ENCODE measurements at places on chromosomes 12 and 14. TPM values are rescaled to one million over a fixed set of nuclear protein-coding genes. Genes with fewer than 3 reads are reported as not detected.

Gene ETFBKMT
- 2.8 TPM for polyA plus RNA-seq

Gene KCNC2
- polyA plus RNA-seq, result not detected

Gene RGS6
- 6.2 TPM for polyA plus RNA-seq

Gene KLRC1
- polyA plus RNA-seq, result 0.10 TPM

Gene APOLD1
- polyA plus RNA-seq, result 7.1 TPM

Gene TMEM30B
- polyA plus RNA-seq, result 0.11 TPM

Gene RNASE7
- polyA plus RNA-seq, result not detected

Gene INTS13
- 24.8 TPM for polyA plus RNA-seq

Gene DCN
- polyA plus RNA-seq, result 238 TPM

Gene TAS2R50
- 0.10 TPM for polyA plus RNA-seq

Gene KRT85
- polyA plus RNA-seq, result not detected

Gene FGF6
- not detected for polyA plus RNA-seq

Gene LMO3
- polyA plus RNA-seq, result 0.84 TPM

Gene GMPR2
- 28.1 TPM for polyA plus RNA-seq

Gene SLC4A8
- polyA plus RNA-seq, result 0.07 TPM

Gene MLF2
- polyA plus RNA-seq, result 136 TPM

Gene DHRS2
- polyA plus RNA-seq, result 0.04 TPM

Gene KRT6B
- polyA plus RNA-seq, result not detected

Gene KRT75
- not detected for polyA plus RNA-seq

Gene TGFB3
- 8.6 TPM for polyA plus RNA-seq

Gene RARG
- polyA plus RNA-seq, result 10.2 TPM

Gene KRT5
- polyA plus RNA-seq, result not detected

Gene OR10P1
- polyA plus RNA-seq, result not detected

Gene NINJ2
- 15.0 TPM for polyA plus RNA-seq

Gene CLEC4D
- 0.10 TPM for polyA plus RNA-seq

Gene RTL1
- not detected for polyA plus RNA-seq

Gene NKX2-8
- not detected for polyA plus RNA-seq

Gene P2RX7
- polyA plus RNA-seq, result 0.39 TPM

Gene TEAD4
- polyA plus RNA-seq, result 59.2 TPM

Gene KRT6C
- not detected for polyA plus RNA-seq

Gene ACOT4
- polyA plus RNA-seq, result 0.27 TPM

Gene SPX
- polyA plus RNA-seq, result 1.8 TPM

Gene EMP1
- 16.4 TPM for polyA plus RNA-seq

Gene E2F7
- polyA plus RNA-seq, result 0.11 TPM

Gene TRHDE
- polyA plus RNA-seq, result 0.01 TPM
